ENCODE measurements at places on chromosomes 12 and 14. TPM values are rescaled to one million over a fixed set of nuclear protein-coding genes. Genes with fewer than 3 reads are reported as not detected.

Gene RPGRIP1
- total RNA-seq: not detected

Gene RD3L
- total RNA-seq: not detected

Gene A2ML1
- not detected for total RNA-seq

Gene KLHL33
- total RNA-seq: 0.59 TPM

Gene PCNX4
- 28.2 TPM for total RNA-seq

Gene RNASE1
- not detected for total RNA-seq

GRCh38 chr12:110289044-110289710, 8.1 kb downstream of the ATP2A2 start:
- no peaks in the 10 kb centered on the region for H3K27me3 ChIP-seq
- peaks cover 59% of the 10 kb centered on the region for H3K4me1 ChIP-seq
- peak overlapping the region; percentile 17 for H3K4me3 ChIP-seq
- peaks cover 73% of the 10 kb centered on the region for H3K36me3 ChIP-seq
- DNase-seq: no peak

DNA sequence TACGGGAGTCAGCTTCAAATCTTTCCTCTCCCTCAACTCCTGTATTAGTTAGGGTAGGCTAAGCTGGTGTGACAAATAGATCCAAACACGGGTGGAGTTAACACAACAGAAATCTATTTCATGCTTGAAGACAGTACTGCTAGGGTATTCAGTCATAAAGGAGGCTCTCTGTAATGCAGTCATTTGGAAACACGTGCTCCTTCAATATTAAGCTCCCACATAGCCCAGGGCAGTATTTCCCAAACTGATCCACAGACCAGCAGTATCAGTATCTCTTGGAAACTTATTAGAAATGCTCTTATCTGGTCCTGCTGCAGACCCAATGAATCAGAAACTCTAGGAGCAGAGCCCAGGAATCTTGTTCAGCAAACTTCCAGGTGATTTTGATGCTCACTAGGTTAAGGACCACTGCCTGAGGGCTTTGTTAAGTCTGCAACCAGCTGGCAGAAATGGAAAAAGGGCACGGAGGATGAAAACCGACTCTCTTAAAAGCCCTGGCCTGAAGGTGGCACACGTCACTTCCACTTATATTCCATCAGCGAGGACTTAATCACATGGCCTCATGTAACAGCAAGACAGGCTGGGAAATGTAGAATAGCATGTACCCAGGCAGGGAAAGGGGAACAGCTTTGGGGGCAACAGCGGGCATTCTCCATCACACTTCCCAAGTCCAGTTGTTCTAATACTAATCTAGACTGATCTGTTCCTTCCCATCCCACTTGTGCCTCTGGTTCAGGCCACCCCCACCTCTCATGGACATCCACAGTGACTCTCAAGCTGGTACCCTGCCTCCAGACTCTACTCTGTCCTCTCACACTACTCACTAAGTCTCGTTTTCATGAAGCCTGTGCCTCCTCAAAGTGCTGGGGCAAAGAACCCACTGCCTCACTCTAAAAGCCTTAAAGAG, 38.2 kb upstream of the RIC8B start:
- peaks cover 3% of the 10 kb centered on the region for H3K4me1 ChIP-seq
- H3K27ac ChIP-seq: no peak overlapping the region
- H3K36me3 ChIP-seq: no peaks in the 10 kb centered on the region
- peaks cover 2% of the 10 kb centered on the region for H3K27me3 ChIP-seq
- peak; percentile 42 for DNase-seq

DNA sequence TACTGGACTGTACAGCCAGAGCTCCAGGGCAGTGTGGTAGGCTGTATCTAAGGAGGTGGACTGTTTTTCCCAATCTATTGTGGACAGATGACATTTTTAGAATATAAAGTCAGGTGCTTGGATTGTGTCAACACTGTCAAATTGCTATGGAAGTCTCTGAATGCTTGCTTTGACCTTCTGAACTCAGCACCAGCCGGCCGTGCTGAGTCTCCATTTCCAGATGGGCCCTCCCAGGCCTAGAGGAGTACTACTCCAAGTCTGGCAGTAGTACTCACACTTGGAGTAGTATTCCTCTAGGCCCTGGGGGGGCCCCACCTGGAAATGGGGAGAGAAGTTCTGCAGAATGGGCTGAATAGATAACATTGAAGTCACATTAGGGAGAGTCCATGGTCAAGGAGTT, 16.2 kb upstream of the KCNK13 start:
- H3K4me1 ChIP-seq: peaks cover 3% of the 10 kb centered on the region
- H3K36me3 ChIP-seq: peaks cover 50% of the 10 kb centered on the region
- no peak overlapping the region for H3K27ac ChIP-seq
- H3K4me3 ChIP-seq: no peak overlapping the region
- no peak for DNase-seq

GRCh38 chr12:47819138-47819895, 386 bp downstream of the HDAC7 start:
- peaks cover 51% of the 10 kb centered on the region for H3K4me1 ChIP-seq
- H3K27me3 ChIP-seq: no peaks in the 10 kb centered on the region
- peak overlapping the region; percentile 90 for H3K4me3 ChIP-seq
- peak; percentile 58 for DNase-seq
- H3K36me3 ChIP-seq: peaks cover 52% of the 10 kb centered on the region

GRCh38 chr14:20350282-20350681, 6.8 kb downstream of the PARP2 start:
- H3K27me3 ChIP-seq: no peaks in the 10 kb centered on the region
- no peak for DNase-seq
- no peak overlapping the region for H3K4me3 ChIP-seq
- H3K36me3 ChIP-seq: peaks cover 48% of the 10 kb centered on the region
- H3K4me1 ChIP-seq: no peaks in the 10 kb centered on the region
- H3K27ac ChIP-seq: no peak overlapping the region

GRCh38 chr12:83057436-83057835, 370.7 kb downstream of the TMTC2 start:
- DNase-seq: no peak
- H3K4me3 ChIP-seq: no peak overlapping the region
- no peak overlapping the region for H3K27ac ChIP-seq
- H3K4me1 ChIP-seq: no peaks in the 10 kb centered on the region

- peaks cover 17% of the 10 kb centered on the region for H3K36me3 ChIP-seq
- no peaks in the 10 kb centered on the region for H3K27me3 ChIP-seq
- DNase-seq: no peak
- peaks cover 72% of the 10 kb centered on the region for H3K4me1 ChIP-seq
- peak overlapping the region; percentile 60 for H3K4me3 ChIP-seq
- H3K27ac ChIP-seq: peak overlapping the region; percentile 96
Observed at GRCh38 chr12:44847403-44847802, 28.7 kb downstream of the NELL2 start.

DNA sequence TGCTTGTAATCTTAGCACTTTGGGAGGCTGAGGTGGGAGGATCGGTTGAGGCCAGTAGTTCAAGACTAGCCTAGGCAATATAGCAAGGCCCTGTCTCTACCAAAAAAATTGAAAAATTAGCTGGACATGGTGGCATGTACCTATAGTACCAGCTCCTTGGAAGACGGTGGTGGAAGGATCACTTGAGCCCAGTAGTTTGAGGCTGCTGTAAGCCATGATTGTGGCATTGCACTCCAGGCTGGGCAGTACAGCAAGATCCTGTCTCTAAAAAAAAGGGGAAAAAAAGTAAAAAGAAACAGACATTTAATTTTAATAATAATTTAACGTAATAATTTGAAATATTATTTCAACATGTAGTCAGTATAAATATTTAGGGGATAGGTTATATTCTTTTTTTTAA, 16.1 kb downstream of the MON2 start:
- no peaks in the 10 kb centered on the region for H3K27me3 ChIP-seq
- H3K4me3 ChIP-seq: no peak overlapping the region
- no peak for DNase-seq
- peaks cover 25% of the 10 kb centered on the region for H3K4me1 ChIP-seq

GRCh38 chr14:106055289-106055688, 528.9 kb downstream of the TMEM121 start:
- H3K4me1 ChIP-seq: peaks cover 6% of the 10 kb centered on the region
- H3K4me3 ChIP-seq: no peak overlapping the region

GRCh38 chr12:22722779-22723178, 97.8 kb downstream of the ETNK1 start:
- no peak for DNase-seq
- no peaks in the 10 kb centered on the region for H3K4me1 ChIP-seq
- H3K27ac ChIP-seq: no peak overlapping the region
- no peaks in the 10 kb centered on the region for H3K36me3 ChIP-seq

DNA sequence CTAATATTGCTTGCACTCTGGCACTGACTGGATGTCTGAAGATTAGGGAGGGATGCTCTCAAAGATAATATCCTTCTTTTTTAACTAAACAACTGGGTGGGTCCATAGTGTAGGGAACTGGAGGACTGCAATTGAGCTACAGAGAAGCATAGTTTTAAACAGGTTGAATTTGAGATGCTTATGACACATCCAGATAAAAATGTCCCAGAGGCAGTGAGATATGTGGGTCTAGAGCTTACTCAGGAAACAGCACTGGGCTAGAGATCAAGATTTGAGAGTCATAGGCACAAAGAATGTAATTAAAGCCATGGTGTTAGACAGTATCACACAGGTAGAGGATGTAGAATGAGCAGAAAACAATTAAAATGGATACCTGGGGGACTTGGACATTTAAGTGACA, 198.4 kb downstream of the NELL2 start:
- peaks cover 3% of the 10 kb centered on the region for H3K4me1 ChIP-seq
- no peak overlapping the region for H3K27ac ChIP-seq
- no peak for DNase-seq
- no peaks in the 10 kb centered on the region for H3K27me3 ChIP-seq
- peaks cover 24% of the 10 kb centered on the region for H3K36me3 ChIP-seq

DNA sequence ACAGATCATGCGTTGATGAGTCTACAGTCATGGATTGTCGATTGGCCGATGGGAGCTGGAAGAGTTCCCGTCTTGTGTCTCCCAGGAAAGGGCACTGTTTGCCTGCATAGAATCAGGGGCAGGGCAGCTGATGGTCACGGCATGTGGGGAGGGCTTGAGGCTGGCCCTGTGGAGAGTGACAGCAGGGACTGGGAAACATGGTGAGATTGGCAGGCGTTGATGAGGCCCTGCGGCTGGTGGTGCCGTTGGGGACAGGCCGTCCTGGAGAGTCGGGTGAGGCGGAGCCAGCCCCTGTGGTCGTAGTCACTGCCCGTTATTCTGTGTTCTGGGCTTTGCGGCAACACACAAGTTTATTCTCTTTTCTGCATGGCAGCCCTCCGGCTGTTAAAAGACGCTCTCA, 52.9 kb downstream of the TECPR2 start:
- H3K4me1 ChIP-seq: no peaks in the 10 kb centered on the region
- H3K4me3 ChIP-seq: no peak overlapping the region
- no peaks in the 10 kb centered on the region for H3K36me3 ChIP-seq
- no peaks in the 10 kb centered on the region for H3K27me3 ChIP-seq

DNA sequence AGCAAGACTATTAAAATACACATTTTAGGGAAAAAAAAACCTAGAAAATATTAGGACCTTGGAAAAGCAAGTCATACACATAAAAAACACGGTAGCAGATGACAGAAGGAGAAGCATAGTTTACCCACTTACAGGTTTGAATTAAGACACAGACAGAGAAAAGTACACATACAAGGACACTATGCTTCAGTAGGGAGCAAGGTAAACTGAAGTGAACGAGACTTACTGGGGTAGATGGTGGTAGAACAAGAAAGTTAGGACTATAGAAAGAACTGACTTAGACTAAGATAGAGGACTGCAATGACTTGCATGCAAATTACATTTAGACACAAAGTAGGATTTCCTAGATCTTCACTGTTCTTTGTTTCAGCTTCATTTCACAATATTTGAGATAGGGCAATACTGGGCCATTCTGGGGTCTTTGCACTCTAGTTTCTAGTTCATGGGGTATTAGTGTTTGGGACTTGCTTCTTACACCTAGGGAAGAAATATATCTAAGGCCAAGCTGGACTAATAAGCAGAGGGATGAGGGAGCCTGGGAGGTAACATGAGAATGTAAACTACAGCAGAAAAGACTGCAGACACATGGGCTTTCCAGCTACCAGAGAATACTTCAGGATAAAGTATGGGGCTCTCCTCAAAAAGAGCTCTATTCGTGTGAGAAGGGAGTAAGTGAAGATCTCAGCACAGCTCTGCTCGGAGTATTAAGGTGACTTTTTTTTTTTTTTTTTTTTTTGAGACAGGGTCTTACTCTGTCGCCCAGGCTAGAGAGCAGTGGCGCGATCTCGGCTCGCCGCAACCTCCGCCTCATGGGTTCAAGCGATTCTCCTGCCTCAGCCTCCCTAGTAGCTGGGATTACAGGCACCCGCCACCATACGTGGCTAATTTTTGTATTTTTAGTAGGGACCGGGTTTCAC, 27.7 kb upstream of the STAC3 start:
- H3K27me3 ChIP-seq: no peaks in the 10 kb centered on the region
- no peak overlapping the region for H3K4me3 ChIP-seq
- H3K4me1 ChIP-seq: peaks cover 25% of the 10 kb centered on the region
- H3K27ac ChIP-seq: peak overlapping the region; percentile 74
- peaks cover 37% of the 10 kb centered on the region for H3K36me3 ChIP-seq

DNA sequence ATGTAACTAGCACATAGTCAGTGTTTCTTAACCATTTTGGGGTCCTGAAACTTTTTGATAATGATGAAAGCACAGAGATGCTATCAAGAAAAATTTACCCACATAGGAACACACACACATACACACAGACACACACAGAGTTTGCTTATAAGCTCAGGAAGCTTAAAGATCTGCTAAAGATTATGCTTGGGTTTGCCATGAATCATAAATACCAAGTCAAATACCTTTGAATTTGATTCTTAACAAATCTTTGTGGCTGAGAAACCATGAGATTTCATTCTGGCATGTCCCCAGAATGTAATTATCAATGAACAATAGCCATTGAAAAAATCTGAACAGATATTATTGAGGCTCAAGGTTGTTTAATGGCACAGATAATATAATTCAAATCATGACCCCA, 89.2 kb downstream of the NTS start:
- H3K4me3 ChIP-seq: no peak overlapping the region
- no peak overlapping the region for H3K27ac ChIP-seq
- no peaks in the 10 kb centered on the region for H3K27me3 ChIP-seq
- no peaks in the 10 kb centered on the region for H3K36me3 ChIP-seq
- no peak for DNase-seq

DNA sequence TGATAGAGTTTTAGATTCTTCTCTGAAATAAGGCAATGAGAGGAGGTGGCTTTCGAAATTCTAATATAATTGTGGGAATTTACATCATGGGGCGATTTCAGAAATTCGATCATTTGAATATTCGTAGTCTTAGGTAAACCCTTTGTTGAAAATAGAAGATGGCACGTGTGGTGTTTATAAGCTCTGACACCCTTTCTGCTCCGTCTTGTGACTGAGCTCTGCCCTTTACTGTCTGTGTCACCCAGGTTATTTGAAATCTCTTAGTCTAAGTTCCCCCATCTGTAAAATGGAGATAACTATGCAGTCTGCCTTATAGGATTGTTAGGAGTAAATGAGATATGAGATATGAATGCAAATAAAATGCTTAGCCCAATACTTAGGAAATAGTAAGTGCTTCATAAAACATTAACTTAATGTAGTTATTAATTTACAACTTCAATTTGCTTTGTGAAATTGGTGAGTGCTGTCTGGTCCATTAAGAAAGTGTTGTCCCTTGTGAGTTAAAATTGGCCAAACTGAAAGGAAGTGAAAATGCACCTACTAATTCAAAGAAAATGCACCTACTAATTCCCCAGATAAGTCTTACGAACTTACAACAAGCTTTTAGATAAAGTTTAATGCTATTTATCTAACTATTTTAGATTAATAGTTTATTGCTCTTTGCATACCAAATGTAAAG, 1.5 kb downstream of the BMAL2 start:
- H3K4me3 ChIP-seq: peak overlapping the region; percentile 91
- peaks cover 36% of the 10 kb centered on the region for H3K4me1 ChIP-seq
- no peak overlapping the region for H3K27ac ChIP-seq
- H3K27me3 ChIP-seq: peaks cover 37% of the 10 kb centered on the region
- H3K36me3 ChIP-seq: peaks cover 2% of the 10 kb centered on the region

Measured in activated CD8-positive, alpha-beta T cell treated with anti-CD3 and anti-CD28 coated beads for 36 hours (primary cell).